ENCODE measurements at places on chromosomes 3 and 15. TPM values are rescaled to one million over a fixed set of nuclear protein-coding genes. Genes with fewer than 3 reads are reported as not detected.

The MAGEF1 gene
- 12.6 TPM for total RNA-seq

The ACSBG1 gene
- total RNA-seq = not detected

The GHSR gene
- total RNA-seq = 0.38 TPM

The NEK10 gene
- 1.6 TPM for total RNA-seq

The PLD1 gene
- 26.3 TPM for total RNA-seq

The ROPN1 gene
- not detected for total RNA-seq

The ELL3 gene
- total RNA-seq = 0.88 TPM

GRCh38 chr3:136249593-136249992 lies 547 bp upstream of the PCCB start:
- no peaks in the 10 kb centered on the region for H3K27me3 ChIP-seq
- H3K36me3 ChIP-seq = no peaks in the 10 kb centered on the region
- H3K4me1 ChIP-seq = peaks cover 14% of the 10 kb centered on the region
- H3K27ac ChIP-seq = peak overlapping the region; percentile 63
- no peak for DNase-seq
- peak overlapping the region; percentile 58 for H3K4me3 ChIP-seq

GRCh38 chr3:150407808-150408220 lies 284 bp upstream of the TSC22D2 start:
- no peak for DNase-seq
- no peaks in the 10 kb centered on the region for H3K27me3 ChIP-seq
- peaks cover 16% of the 10 kb centered on the region for H3K4me1 ChIP-seq
- H3K4me3 ChIP-seq = peak overlapping the region; percentile 65
- peaks cover 1% of the 10 kb centered on the region for H3K36me3 ChIP-seq

DNA sequence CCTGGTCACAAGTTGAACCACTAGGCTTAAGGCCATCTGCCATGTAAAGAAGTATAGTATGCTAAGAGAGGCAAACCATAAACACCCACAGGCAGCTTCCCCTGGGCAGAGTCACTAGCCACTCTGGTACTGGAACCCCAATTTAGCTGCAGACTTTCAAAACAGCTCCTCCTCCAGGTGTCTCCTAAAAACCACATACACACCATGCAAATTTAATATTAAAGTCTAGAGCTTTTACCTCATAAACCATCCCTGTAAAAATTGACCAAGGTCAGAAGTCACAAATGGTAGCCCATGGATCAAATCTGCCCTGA lies 99.1 kb upstream of the STT3B start:
- no peaks in the 10 kb centered on the region for H3K36me3 ChIP-seq
- H3K4me1 ChIP-seq = no peaks in the 10 kb centered on the region
- no peak overlapping the region for H3K4me3 ChIP-seq
- H3K27ac ChIP-seq = no peak overlapping the region
- no peaks in the 10 kb centered on the region for H3K27me3 ChIP-seq
- no peak for DNase-seq

DNA sequence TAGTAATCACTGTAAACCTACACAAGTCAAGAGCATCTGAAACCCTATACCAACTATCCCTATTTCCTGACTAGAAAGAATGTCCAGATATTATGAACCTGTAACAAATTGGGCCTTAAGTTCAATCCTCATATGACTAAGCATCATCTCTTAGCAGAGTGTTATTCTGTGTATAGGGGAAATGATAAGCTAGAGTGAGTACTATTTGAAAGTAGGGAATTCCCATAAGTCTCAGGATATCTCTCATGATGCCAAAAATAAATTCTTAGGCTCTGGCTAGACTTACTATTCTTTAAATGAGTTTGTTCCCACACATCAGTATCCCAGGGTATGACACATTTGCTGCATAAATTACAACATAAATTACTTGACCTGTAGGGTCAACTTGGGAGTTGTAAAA lies 15.3 kb downstream of the MRPL47 start:
- no peak overlapping the region for H3K4me3 ChIP-seq
- H3K27ac ChIP-seq = no peak overlapping the region
- H3K4me1 ChIP-seq = no peaks in the 10 kb centered on the region
- H3K36me3 ChIP-seq = peaks cover 85% of the 10 kb centered on the region
- no peak for DNase-seq

- H3K27ac ChIP-seq = no peak overlapping the region
- no peaks in the 10 kb centered on the region for H3K4me1 ChIP-seq
- H3K36me3 ChIP-seq = no peaks in the 10 kb centered on the region
- DNase-seq = peak; percentile 14
Measured at GRCh38 chr3:99505646-99506269, 132.6 kb upstream of the COL8A1 start.

DNA sequence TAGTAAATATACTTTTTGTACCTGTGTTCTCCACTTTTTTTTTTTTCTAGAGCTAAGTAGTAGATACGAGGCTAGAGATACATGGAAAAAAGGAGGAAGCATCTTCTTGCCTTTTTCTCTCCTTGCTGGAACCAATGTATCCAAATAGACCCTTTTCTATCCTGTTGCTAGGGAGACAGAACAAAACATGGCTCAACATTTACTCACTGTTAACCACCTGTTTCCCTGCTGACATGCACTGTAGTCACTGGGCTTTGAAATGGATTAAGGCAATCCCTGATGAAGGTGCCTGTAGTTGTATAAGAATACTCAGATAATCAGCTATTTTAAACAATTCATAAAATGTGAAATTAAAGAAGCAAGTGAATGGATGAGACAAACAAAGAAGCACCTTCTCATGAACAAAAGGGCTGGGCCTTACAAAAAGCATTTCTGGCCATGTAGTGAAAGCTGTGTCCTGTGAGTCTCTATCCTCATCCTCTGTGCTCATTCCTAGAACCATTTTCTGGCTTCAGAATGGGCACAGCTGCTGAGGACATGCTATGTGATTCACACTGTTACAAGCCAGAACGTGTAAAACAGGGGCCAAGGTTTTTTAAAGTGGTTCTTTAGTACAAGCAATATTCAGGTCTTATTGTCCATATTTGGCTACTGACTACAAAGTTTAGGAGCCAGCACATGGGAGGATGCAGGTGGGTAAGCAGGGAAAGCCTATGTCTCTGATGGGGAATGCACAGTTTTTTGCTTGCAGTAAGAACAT lies 100.4 kb upstream of the NDN start:
- no peaks in the 10 kb centered on the region for H3K4me1 ChIP-seq
- H3K4me3 ChIP-seq = no peak overlapping the region
- DNase-seq = no peak
- no peak overlapping the region for H3K27ac ChIP-seq
- no peaks in the 10 kb centered on the region for H3K36me3 ChIP-seq

DNA sequence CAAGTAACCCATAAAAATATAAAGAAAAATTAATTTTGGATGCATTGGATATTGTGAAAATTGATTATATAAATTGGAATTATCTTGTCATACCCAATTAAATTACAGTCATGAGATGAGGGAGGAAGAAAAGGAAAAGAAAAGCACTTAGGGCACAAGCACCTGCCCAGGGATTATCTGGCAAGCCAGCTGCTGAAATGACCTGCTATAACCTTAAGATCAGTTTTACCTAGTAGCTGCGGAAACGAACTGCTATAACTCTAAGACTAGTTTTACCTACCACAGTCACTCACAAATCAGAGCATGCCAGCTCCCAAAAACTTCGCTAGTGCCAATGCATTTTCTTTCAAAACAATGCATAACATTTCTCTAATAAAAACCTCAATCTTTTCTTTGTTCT lies 26.2 kb downstream of the LRRFIP2 start:
- H3K27ac ChIP-seq = no peak overlapping the region
- no peak overlapping the region for H3K4me3 ChIP-seq
- no peaks in the 10 kb centered on the region for H3K27me3 ChIP-seq
- H3K36me3 ChIP-seq = peaks cover 17% of the 10 kb centered on the region
- no peak for DNase-seq
- H3K4me1 ChIP-seq = no peaks in the 10 kb centered on the region

GRCh38 chr3:179837374-179837773 lies 184.5 kb downstream of the USP13 start:
- no peak overlapping the region for H3K27ac ChIP-seq
- no peak overlapping the region for H3K4me3 ChIP-seq
- no peaks in the 10 kb centered on the region for H3K36me3 ChIP-seq
- no peaks in the 10 kb centered on the region for H3K27me3 ChIP-seq
- DNase-seq = no peak

DNA sequence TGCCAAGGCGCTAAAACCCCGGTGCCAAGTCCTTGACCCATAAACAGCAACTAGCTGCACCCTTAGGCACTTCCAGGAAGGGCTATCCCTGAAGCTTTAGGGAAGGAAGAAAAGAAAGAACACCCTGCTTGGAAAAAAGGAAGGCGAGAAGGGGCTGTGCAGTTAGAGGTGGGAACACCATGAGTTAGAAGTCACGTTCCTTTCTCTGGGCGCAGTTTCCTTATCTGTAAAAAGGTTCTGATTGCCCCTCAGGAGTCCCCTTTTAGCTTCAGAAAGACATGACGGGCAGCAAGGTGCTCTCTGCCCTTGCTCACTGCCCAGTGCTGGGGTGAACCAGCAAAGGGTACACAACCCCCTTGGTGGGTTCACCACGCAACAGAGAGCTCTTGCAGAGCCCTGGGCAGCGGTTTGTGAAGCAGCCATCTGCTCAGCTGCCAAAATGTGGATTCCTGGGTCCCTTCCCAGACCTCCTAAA lies 798 bp downstream of the GCHFR start:
- H3K4me3 ChIP-seq = peak overlapping the region; percentile 74
- no peaks in the 10 kb centered on the region for H3K27me3 ChIP-seq
- peaks cover 59% of the 10 kb centered on the region for H3K4me1 ChIP-seq
- no peak for DNase-seq
- H3K27ac ChIP-seq = peak overlapping the region; percentile 71

DNA sequence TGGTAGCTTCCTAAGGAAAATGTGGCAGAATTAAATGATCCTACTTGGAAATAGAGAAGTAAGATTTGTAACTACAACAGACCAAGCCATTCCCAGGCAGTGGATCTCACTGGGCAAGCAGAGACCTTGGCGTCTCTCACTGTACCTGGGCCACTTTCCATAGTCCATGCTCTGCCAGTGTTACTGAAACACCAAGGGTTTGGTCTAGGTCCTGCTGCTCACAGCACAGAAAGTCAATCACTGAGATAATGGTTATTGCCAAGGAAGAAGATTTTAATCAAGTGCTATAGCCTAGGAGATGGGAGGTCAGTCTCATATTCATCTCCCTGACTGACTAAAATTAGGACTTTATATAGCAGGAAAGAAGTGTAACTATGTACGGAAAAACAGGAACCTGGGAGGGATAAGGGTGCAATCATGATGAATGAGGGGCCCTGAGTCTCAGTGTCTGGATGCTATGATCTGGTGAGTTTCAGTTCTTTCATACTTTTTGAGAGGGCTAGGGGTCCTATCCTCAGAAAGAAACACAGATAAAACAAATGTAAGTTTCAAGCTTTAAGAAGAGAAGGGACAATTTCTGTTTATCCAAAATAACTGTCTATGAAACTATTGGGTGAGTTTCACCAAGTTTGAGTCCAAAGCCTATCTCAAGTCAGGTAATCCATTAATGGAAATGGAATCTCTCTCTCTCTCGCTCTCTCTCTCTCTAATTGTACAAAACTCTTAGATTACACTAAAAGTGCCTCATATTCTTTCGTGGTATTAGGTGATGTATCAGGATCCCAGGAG lies 20.6 kb downstream of the GPR15 start:
- H3K27ac ChIP-seq = peak overlapping the region; percentile 4
- H3K4me3 ChIP-seq = no peak overlapping the region

DNA sequence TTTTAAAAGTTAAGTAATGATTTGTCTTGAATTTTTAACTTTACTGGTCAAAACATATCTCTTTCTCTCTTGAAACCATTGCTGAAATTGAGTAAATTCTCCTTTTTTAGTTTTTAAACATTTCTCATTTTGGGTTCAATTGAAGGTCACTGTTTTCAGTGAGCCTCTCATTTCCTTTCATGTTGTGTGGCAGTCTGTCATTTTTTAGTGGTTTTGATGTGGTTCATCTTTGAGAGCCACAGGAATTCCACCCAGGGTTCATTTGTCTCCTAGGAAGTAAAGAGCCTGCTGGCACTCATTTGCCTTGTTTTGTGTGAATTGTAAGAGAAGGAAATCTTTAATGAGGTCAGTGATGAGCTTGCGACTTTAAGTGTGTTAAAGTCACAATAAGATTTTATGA lies 10.4 kb downstream of the CLDN11 start:
- no peak overlapping the region for H3K27ac ChIP-seq
- no peaks in the 10 kb centered on the region for H3K36me3 ChIP-seq
- no peak for DNase-seq
- no peaks in the 10 kb centered on the region for H3K27me3 ChIP-seq
- H3K4me1 ChIP-seq = no peaks in the 10 kb centered on the region

DNA sequence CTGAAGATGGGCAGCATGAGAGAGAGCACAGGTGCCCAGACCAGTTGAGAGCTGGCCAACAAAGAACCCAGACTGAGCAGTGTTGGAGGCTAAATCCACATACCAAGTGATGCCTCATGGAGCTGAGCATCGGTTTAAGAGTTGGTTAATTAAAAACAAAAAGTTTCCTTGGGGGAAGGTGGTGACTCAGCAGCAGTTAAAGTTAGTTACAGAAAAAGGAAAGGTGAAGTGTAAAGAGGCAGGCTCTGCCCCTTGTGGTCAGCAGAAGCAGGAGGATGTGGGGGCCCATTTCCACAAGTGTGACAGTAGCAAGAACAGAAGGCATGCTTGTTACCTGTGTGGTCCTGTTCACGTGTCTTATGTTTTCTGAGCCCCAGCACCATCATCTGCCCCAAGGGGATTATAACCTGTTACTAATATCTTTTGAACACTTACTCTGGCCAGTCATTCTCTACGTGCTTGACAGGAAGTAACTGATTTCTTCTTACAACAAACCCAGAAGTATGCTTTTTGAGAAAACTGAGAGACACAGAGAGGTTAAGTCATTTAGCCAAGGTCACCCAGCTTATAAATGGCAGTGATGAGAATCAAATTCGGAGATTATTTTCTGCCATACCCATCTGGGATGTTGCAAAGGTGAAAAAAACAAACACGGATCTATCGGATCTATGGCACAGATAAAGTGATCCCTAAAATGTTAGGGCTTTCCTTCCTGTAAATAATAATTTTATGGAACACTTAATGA lies 91.0 kb downstream of the EPHB1 start:
- no peak for DNase-seq
- no peak overlapping the region for H3K4me3 ChIP-seq
- H3K27me3 ChIP-seq = no peaks in the 10 kb centered on the region
- peaks cover 4% of the 10 kb centered on the region for H3K4me1 ChIP-seq
- H3K27ac ChIP-seq = no peak overlapping the region
- no peaks in the 10 kb centered on the region for H3K36me3 ChIP-seq

GRCh38 chr3:16884084-16884747 lies 539 bp upstream of the PLCL2 start:
- peak overlapping the region; percentile 83 for H3K27ac ChIP-seq
- H3K27me3 ChIP-seq = no peaks in the 10 kb centered on the region
- H3K4me1 ChIP-seq = peaks cover 19% of the 10 kb centered on the region
- H3K36me3 ChIP-seq = no peaks in the 10 kb centered on the region

DNA sequence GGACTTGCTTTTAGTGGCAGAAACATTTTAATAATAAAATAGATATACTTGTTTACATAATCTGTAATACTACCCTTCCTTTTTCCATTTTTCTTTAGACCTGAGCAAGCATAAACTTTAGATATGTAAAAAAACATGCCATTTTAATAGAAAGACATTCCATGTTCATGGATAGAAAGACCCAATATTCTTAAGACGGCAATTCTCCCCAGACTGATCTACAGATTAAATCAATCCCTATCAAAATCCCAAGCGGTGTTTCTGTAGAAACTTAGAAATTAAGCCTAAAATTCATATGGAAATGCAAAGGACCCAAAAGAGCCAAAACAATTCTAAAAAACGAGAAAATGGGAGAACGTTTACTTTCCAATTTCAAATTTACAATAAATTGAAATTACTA lies 11.6 kb downstream of the MRPS25 start:
- no peak overlapping the region for H3K4me3 ChIP-seq
- DNase-seq = no peak
- H3K27me3 ChIP-seq = no peaks in the 10 kb centered on the region
- no peak overlapping the region for H3K27ac ChIP-seq
- H3K36me3 ChIP-seq = peaks cover 27% of the 10 kb centered on the region

- H3K27ac ChIP-seq = no peak overlapping the region
- H3K27me3 ChIP-seq = no peaks in the 10 kb centered on the region
- no peak for DNase-seq
- no peaks in the 10 kb centered on the region for H3K36me3 ChIP-seq
- no peak overlapping the region for H3K4me3 ChIP-seq
Measured at GRCh38 chr3:81929697-81930096, 168.3 kb upstream of the GBE1 start.
